ENCODE measurements at places on chromosomes 3 and 15.
A peak's percentile ranks its signal among the peaks of the same experiment; 100 is the strongest.

DNA sequence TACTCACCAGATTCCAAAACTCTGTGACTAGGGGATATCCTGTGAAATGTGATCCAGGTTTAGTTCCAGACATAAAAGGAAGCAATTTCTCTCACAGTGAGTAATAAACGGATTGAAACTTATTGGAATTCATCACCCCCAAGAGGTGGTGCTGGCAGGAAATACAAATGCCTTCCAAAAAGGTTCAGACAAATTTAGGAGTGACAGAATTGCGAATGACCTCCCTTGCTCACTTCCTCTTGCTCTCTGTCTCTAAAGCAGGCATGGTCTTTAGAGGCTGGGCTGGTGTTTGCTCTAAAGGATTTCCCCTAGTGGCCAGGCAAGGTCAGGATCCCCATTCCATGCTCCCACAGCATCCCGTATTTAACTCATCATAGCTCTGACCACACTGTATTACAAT is 449.4 kb upstream of the PPP2R3A start:
- no peak for DNase-seq

DNA sequence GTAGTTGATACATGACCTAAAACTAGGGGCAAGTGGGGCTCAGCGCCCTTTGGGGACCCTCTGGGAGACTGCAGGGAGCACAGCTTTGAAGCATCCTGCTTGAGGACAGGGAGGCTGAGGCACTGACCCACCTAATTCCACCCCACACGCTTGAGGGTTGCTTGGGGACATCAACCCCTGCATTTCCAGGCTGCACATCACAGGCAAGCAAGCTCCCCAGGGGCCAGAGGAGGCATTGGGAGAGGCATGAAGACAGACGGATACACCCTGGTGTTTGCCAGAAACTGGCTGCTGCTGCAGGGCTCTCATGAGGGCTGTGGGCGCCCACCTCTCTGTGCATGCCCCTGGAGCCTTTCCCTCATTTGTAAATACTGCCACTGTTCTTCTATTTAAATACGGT is 99.3 kb downstream of the ABHD5 start:
- no peak for DNase-seq

DNA sequence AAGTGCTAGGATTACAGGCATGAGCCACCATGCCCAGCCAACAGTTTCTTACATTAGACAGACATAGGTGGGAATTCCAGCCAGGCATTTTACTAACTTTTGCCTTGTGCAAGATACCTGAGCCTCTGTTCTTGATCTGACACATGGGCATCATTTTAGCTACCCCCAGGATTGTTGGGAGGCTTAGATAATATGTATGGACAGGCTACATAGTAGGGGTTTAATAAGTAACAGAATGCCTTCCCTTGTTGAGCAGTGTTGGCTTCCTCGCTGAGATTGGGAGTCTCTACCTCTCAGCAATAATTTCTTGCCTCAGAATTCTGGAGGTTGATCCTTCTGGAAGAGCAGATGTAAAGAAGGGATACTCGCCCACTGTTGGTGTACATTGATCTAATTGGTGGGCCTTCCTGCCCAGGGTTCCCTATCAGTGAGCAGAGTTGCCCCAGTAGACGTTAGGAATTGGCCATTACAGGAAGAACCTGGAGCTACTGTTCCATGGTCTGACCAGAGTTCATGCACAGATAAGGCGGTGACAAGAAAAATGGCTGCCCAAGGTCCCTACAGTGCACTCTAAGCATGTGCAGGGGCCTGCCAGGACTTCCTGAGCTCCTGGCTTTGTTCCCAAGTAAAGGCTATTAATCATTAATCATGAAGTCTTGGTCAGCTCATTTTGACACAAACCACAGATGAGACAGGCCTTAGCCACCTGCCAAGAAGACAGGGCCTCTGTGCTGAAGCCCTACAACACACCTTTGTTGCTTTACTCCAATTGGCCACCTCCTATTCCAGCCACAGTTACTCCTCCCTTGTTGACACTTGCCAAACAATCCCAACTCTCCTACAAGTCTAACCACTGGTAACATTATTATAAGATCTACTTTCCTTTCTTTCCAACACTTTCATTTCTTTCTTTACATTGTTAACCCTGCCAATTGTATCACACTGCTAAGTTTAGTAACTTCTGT is 5.0 kb upstream of the IL17RE start:
- no peak for DNase-seq

DNA sequence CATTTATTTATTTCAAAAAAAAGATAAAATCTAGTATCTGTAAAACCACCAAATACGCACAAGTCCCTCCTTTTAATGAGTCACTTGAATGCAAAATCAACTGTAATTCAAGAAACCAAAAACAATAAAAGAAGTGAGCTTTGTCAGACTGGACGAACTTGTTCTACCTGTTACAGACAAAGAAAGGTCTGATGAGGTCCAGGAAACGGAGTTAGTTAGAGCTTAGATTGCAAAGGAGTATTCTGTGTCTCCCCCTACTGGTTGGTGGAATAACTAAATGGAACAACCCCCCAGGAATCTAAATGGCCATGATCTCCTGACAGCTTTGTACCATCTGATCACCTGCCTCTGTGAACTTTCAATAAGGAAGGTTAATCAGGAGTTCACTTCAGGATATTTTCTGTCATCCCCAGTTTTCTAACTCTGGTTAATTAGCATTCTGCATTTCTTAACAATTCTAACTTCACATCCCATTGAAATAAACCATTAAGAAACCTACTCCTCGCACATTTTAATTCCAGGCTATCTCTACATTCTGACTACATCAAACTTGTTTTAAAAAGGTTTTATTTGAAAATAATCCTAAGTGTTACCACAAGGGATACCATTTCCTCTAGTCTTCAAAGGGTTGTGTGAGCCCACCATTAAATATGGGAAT is 333.0 kb upstream of the SATB1 start:
- peak; percentile 26 for DNase-seq

- no peak for DNase-seq
Measured at GRCh38 chr3:178223876-178224275, 312.4 kb upstream of the KCNMB2 start.

DNA sequence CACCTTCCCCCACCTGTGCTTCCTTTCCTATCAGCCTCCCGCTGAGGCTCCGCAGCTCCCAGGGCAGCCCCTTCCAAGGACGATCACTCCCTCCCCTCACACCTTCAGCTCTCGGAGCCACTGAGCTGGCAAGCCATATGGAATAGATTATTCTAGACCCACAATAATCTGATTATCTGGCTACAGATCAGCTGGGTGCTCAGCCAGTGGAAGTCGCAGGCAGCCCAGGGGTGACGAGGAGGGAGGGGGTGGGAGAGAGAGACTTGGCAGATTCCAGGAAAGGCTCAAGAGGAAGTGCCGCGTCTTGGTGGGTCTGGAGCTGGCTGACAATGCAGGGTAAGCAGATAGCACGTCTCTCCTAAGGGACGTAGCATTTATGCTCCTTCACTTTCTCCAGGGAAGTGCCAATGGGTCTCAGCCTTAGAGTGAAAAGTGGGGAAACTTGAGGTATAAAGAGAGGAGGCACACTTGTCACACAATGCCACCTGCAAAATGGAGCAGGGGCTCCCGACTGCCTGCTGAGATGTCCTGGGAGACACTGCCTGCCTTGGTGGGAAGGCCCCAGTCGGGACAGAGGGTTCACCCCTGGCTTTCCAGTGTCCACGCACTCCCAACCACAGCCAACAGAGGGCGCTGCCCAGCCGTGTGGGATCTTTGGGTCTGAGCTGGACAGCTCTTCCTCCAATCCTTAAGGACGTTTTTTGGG is 9.4 kb upstream of the MESP1 start:
- peak; percentile 82 for DNase-seq

DNA sequence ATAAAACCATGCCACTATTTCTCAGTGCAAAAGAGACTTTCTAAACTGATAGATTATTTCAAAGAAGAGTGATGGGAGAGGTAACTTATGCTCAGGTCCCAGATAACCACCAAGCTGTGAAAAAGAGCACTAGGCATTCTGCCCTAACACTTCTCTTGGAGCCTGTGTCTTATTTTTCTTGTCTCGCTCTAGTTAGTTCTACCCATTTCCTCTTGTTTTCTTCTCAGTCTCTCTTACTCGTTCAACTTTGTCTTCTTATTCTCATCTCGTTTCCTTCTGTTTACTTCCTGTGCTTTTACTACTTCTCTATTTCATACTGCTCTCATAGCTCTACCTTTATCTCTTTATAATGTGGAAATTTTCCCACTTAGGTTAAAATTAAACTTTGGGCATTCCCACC is 91.8 kb upstream of the CGNL1 start:
- no peak for DNase-seq

- DNase-seq, result no peak
Measured at GRCh38 chr3:187590861-187591576, 79.2 kb downstream of the SST start.

DNA sequence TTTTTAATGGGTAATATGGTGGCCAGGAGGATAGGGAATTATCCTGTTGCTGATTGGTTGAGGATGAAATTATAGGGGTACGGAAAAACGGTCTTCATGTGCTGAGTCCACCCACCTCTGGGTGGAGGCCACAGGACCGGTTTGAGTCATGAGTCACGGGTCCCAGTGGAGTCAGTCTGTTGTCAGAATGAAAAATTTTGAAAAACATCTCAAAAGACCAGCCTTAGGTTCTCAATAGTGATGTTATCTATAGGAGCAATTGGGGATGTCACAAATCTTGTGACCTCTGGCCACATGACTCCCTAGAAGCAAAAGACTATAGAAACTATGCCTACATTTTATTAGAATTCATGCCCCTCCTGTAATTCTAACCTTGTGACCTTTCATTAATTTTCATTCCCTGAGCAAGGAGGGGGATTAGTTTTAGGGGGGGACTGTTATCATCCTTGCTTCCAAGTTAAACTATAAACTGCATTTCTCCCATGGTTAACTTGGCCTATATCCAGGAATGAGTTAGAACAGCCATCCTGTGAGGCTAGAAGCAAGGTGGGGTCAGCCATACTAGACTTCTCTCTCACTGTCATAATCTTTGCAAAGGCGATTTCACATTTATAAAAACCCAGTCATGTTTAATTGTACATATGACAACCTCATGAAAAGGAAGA is 101.2 kb downstream of the TCF12 start:
- DNase-seq, result no peak

DNA sequence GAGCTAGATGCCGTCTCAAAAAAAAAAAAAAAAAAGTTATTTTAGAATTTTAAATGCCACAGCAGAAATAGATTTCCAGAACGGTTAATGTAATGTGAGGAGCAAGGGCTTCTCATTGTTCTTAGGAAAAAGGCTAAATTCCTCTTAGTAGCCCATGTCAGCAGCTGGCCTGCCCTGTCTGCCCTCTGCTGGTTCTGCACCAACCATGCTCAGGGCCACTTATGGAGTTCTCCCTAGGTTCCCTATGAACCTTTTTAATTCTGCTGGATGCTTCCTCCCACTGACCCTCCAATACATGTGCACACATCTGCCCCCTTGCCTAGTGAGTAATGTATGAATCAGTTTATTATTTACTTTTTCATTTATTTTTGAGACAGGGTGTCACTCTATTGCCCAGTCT is 32.2 kb upstream of the DPPA4 start:
- no peak for DNase-seq

- DNase-seq, result no peak
Measured at GRCh38 chr15:91521996-91522395, 331.5 kb upstream of the SLCO3A1 start.

DNA sequence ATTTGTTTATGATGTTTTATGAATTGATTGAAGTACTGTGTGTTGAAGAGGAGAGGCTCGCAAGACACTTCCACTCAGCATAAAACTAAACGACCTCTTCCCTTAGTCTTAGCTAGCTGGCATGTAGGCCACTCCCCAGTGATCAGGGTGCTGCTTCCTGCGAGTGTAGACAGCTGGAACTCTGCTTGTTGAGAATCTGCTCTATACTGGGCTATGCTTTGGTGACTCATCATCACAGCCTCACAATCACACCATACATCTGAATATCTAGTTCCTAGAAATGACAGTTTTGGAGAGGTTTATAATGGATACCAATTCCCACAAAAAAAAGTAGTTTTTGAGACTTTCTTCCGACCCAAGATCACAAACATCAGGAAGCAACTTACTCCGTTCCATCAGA is 1.5 kb upstream of the SLC24A5 start:
- DNase-seq, result no peak

Measured in midbrain (tissue), 1 donor.